Chondrocyte (in vitro differentiated cells): ENCODE measurements at places on chromosomes 4 and X.
A peak's percentile ranks its signal among the peaks of the same experiment; 100 is the strongest.

DNA sequence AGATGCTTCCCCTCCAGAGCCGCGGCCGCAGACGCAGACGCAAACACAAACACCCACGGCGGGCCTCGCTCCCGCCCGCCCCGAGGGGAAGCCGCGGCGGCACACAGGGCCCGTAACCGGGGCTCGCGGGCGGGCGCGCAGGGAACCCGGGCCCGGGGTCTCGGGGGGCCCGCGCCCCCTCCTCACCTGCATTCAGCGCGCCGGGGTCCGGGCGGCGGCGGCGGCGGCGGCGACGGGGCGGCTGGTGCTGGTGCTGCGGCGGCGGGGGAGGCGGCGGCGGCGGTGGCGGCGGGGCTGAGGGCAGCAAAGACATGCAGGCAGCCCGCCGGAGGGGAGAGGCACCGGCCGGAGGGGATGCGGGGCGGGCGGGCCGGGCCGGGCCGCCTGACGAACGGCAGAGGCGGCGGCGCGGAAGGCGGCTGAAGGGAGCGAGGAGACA is 255 bp upstream of the CNOT6L start:
- no peak for DNase-seq

GRCh38 chrX:106725931-106726330 is 570 bp upstream of the RNF128 start:
- no peak for DNase-seq

DNA sequence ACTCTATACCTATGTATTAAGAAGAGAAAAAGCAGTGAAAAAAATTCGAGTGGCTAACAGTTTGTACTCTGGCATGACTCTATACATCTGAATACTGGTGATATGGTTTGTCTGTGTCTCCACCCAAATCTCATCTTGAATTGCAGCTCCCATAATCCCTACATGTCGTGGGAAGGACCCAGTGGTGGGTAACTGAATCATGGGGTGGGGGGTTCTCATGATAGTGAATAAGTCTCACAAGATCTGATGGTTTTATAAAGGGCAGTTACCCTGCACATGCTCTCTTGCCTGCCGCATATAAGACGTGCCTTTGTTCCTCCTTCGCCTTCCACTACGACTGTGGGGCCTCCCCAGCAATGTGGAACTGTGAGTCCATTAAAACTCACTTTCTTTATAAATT is 70.4 kb downstream of the LRBA start:
- DNase-seq, result no peak

DNA sequence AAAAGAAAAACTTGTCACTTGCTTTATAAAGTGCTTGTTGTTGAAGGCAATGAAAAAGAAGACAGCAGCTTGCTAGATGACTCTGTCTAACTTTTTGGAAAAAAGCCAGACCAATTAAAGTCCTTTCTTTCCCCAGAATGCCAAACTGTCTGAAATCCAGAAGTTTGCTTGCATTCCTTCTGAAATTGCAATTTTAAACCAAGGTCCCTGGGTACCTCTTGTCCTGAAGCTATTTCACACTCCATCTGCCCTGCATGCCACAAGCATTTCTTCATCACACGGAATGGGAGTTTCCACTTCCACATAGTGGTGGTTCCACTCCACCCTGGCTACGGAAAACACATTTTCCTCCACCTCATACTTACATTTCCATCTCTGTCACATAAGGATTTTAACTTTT is 101.0 kb downstream of the PAPSS1 start:
- no peak for DNase-seq

DNA sequence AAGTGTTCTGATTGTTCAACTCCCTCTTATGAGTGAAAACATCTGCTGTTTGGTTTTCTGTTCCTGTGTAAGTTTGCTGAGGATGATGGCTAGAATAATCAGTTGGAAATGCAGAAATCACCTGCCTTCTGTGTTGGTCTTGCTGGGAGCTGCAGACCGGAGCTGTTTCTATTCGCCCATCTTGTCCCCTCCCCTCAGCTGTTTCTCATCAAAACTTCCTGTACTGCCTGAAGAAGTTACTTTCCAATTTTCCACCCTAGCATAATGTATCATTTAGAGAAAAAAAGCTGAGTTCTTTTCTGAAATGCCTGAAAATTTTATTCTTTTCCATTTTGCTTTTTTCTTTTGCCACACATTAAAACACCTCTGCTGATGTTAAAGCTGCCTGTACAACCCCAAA is 167.6 kb downstream of the TEX13A start:
- DNase-seq, result no peak

GRCh38 chr4:15078682-15079642 is 76.7 kb downstream of the CPEB2 start:
- no peak for DNase-seq

- no peak for DNase-seq
Measured at GRCh38 chr4:11866391-11866790, 437.7 kb upstream of the HS3ST1 start.

DNA sequence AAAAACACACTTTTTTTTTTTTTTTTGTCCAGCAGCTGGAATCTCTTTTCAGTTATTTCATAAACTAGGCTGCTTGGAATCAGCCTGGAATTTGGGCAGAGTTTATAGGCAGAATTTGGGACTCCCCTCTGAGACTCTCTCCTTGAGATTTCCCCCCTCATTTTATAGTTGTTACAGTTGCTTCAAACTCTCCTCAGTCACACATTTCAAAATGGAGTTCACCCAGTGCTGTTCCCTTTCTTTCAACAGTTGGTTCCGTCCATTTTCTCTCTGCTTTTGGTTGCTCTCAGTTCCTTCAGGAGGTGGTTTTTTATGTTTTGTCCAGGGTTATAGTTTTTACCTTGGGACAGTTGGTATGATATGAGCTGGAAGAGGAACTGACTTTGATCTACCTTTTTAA is 27.5 kb downstream of the NSD2 start:
- DNase-seq, result no peak

DNA sequence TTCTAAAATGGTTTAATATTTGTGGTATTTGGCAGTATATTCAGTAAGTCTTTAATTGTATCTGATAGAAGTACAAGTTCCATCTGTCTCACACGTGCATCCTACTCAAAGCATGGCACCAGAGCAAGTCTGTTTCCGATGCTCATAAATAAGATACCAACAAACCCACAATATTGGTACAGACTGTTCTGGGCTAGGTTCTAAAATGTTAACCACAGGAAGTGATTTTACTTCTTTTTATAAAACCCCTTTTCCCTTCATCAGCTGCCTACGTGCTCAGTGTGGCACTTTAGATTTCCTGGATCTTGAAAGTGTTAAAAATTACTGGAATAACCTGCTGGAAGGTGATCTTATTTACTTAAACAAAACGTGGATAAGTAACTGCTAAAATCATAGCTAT is 165.1 kb downstream of the CFAP299 start:
- DNase-seq, result no peak

GRCh38 chr4:5979981-5980380 is 38.2 kb downstream of the C4orf50 start:
- DNase-seq, result no peak

DNA sequence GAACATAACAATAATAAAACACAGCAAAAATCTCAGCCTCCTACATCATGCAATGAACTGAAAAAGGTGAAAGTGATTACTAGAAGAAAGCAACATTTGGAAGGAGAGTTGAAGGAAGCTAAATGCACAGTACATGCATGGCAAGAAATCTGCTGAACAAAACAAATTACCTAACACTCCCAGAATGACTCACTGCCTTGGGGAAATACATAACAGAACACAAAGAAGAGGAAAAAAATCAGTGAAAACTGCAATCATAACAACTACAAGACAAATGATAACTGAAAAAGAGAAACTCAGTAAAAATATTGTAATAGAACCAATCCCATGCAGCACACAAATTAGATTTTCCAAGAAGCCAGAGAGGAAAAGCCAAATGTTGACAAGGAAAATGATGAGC is 1513.2 kb downstream of the ARAP2 start:
- DNase-seq, result no peak

GRCh38 chrX:40055495-40055894 is 42.3 kb downstream of the BCOR start:
- peak; percentile 10 for DNase-seq

GRCh38 chr4:163485589-163485988 is 8.9 kb upstream of the TMA16 start:
- DNase-seq, result no peak

GRCh38 chrX:119459181-119459580 is 9.1 kb upstream of the SLC25A5 start:
- DNase-seq, result no peak

DNA sequence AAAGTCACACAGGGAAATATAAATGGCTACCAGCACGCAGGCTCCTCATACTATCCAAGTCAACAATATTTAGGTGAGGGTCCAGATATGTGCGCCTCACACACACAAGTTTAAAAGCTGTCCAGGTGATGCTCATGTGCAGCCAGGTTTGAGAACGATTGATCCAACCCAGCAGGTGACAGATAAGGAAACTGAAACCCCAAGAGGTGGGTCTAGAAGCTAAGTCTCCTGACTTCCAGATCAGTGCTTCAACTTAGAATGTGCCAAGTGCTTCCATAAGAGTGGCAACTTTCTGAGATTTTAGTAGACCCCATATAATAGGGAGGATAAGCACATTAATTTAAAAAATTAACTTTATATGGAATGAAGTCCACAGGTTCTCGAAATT is 54.4 kb upstream of the NAP1L5 start:
- DNase-seq, result no peak

GRCh38 chr4:54192811-54193210 is 36.3 kb upstream of the PDGFRA start:
- peak; percentile 83 for DNase-seq

GRCh38 chrX:68708503-68709290 is 61.2 kb downstream of the STARD8 start:
- no peak for DNase-seq

DNA sequence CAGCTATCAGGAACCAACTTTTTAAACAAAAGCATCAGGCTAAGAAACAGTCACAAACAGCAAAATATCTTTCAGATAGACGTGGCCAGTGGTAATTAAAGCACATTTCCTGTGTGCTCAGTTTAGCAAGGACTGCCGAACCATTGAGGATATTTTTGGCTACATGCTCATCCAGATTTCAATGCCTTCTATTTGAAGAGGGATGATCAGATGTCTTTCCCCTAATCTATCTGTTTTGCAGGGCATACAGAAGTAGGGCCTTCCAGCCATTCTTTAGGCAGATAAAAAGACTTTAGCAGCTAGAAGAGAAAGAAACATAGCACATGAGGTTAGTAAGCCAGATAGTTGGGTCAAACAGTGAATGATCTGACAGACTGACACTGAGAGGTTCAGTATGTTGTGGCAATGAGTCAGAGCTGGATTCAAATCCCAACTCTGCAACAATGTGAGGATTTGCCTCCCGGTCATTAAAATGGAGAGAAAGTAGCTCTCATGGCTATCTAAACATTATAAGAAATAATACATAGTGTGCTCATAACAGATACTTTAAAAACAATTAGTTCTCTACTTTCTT is 100.0 kb upstream of the PRKG2 start:
- DNase-seq, result no peak

DNA sequence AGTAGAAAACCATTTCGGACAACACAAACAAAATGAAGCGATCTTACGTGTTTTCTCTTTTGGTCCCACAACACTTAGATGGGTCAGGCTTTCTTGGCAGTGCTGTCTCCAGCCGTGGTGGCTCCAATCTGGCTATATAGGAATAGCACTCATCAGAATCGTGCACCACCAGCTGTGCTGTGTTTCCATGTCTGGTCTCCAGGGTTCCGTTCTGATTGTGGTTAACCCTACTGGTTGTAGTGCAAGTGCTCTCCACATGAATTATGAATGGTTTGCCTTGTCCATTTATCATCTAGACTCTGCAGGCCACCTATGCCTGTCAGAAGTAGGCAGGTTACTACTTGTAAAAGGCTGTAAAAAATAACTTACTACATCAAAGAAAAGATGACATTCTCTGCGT is 536.3 kb downstream of the IQCM start:
- no peak for DNase-seq

- DNase-seq, result no peak
Measured at GRCh38 chr4:140004922-140005627, 148.9 kb downstream of the MAML3 start.

- DNase-seq, result no peak
Measured at GRCh38 chrX:39616731-39617130, 481.0 kb downstream of the BCOR start.

DNA sequence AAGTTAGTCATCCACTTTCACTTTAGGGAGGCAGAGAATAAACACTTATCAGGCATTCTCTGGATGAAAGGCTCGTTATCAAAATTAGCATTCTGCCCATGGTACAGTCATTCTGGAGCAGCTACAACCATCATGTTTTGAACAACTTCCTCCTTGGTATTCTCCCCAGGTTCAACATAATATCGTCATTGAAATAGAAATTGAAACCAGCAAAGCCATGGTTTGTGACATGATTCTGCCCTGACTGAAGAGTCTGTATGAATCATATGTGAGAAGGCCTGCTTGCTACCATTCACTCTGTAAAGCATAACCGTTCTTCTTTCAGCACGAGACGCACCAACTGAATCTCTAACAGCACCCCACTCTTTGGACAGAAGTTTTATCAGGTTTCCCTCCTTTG is 127.5 kb upstream of the RADX start:
- DNase-seq, result no peak

- no peak for DNase-seq
Measured at GRCh38 chr4:102564399-102565059, 63.4 kb downstream of the NFKB1 start.

DNA sequence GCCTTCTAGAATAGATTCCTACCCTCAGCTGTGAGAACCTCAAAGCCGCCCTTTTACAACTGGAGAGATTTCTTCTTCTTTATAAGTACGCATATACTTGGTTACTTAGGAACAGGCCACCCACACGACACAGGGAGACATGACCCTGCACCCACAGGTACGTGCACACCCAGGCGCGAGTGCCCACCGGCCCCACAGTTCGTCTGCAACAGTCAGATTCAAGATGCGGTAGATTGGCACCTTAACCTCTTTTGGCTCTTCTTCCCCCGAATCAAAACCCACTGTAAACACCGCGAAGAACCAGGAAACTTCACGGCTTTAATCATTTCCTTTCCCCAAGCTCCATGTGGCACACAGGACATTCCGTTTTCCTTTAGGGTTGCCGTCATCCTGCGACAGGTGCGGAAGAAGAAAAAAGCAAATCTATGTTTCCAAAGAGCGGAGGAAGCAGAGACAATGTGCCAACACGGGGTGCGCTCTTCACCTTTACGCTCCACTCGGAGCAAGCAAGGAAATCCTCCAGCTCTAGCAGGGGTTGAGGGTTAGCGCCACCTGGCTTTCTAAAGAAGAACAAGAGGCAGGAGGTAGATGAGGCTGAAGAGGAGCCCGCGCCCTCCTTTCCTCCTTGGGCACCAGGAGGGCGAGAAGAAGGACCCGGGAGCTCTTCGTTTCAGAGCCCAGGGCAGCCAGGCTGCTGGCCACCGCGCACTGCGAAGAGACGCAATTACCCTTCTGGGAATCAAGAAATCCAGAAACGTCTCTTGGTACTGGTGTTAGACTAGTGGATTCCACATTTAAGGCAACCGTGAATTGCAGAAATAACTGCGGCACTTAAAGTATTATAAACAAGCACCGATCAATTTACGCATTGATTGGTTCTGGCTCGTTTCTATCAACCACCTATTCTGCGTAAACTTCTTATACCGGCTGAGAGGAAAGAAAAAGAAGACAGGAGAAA is 35.7 kb downstream of the HAND2 start:
- DNase-seq, result no peak

- no peak for DNase-seq
Measured at GRCh38 chrX:67749536-67749935, 205.7 kb downstream of the AR start.
